Fibroblast of pulmonary artery (primary cell): ENCODE measurements at places on chromosomes 5 and 9.

GRCh38 chr5:132354381-132355139, 14.9 kb upstream of the SLC22A5 start:
- no peak for DNase-seq

DNA sequence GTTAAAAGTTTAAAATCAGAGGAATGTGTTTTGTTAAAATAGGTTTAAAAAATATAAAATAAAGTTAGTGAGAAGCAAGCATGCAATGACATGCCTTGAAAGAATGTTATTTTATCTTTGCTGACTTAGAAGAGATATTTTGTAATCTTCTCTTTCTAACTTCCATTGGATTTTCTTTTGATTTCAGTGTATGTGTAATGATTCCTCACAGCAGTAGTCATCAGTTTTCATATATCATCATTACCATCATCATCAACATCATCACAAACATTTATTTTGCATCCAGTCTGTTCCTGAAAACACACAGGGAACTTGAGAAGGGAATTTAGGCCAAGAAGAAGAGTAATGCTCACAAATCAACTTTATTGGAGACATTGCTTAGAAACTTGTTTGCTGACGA, 699.6 kb downstream of the TAF11L14 start:
- DNase-seq: no peak

DNA sequence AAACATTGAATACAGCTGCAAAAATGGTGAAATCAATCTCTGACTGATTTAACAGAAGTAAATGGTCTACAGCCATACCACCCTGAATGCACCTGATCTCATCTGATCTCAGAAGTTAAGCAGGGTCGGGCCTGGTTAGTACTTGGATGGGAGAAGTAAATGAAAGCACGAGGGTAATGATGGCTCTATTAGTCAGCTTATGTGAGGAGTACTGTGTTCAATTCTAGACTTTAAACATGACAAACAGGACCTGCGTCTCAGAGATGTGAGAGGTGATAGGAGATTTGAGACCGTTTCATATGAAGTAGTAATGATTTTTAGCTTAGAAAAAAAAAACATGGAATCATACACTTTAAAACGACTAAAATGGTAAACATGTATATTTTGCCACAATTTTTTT, 77.1 kb upstream of the SUSD1 start:
- no peak for DNase-seq

- DNase-seq: no peak
These were observed 167.7 kb downstream of the GRIA1 start for GRCh38 chr5:153658149-153658548.

DNA sequence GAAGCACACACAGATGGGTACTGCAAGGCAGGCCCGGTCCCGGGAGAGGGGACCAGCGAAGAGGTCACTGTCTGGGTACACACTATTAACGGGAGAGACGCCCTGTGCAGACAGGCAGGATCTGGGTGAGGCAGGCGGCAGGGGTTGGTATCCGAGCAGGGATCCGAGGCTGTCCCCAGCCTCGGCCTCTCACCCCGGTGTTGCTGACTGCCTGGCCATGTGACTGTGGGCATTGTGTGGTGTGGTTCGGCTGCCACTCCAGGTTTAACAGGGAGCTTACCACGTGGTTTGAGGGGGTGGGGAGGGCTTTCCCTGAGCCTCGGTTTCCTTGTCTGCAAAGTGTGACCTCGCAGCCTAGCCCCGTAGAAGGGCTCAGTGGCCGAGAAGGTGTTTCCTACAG, 11.1 kb upstream of the RALGDS start:
- no peak for DNase-seq

GRCh38 chr9:136671646-136672430, 9.1 kb downstream of the EGFL7 start:
- DNase-seq: no peak
